CD8-positive, alpha-beta T cell (primary cell): ENCODE measurements at places on chromosomes 1 and 21.

GRCh38 chr1:174671826-174672225, 224.1 kb downstream of the GPR52 start:
- DNase-seq: no peak

GRCh38 chr1:33257207-33257771, 997 bp downstream of the ZNF362 start:
- DNase-seq: no peak

DNA sequence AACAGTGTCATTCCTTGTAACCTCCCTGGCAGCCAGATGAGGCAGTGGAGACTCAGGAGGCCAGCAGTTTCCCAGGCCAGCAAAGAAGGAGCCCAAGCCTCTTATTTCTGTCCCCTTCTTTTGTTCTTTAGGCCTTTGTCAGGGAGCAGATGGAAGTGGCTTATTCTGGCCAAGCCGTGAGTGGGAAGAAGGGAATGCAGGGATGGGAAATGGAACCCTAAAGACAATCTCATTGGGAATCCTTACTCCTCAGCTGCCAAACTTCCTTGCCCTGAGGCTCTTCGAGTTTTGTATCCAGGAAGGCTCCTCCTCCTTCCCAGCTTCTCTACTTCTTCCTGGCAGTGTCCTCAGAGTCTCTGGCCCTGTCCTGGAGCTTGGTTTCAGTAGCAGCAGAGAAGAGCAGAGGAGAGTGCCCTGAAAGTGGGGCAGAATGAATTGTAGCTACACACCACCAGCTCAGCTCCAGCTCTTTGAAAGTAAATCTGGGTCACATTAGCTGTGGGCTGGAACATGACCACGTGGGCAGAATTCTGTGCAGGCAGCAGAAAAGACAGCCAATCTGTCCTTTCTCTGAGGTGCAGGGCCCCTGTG, 63.9 kb downstream of the NDUFS5 start:
- DNase-seq: no peak

- DNase-seq: no peak
These were observed 158.6 kb downstream of the SYT2 start for GRCh38 chr1:202551683-202552082.

GRCh38 chr1:17377325-17377953, 5.4 kb downstream of the PADI6 start:
- DNase-seq: no peak

GRCh38 chr1:59138402-59138801, 158.5 kb upstream of the FGGY start:
- DNase-seq: no peak

DNA sequence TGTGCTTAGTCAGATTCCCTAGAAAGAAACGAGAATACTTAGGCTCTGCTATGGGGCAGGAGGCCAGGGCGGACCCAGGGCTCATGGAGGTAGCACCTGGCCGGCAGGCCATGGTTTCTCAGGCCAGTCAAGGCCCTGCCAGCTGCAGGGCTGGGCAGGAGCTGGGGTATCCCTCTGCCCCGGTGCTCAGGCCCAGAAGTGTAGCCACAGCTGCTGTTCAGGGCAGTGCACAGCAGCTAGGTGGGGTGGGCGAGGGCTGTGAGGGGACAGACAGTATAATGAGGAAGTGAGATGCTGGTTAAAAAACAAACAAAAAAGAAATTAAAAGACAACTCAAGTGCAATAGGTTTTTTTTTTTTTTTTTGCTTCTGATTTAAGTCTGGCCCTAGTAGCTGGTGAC, 34.0 kb upstream of the EDN2 start:
- DNase-seq: no peak
